ENCODE measurements at places on chromosomes 7 and 10.
A peak's percentile ranks its signal among the peaks of the same experiment; 100 is the strongest.

GRCh38 chr7:79610313-79610712 is 156.8 kb upstream of the MAGI2 start:
- DNase-seq = no peak

GRCh38 chr7:20340839-20341238 is 10.1 kb downstream of the ITGB8 start:
- no peak for DNase-seq

DNA sequence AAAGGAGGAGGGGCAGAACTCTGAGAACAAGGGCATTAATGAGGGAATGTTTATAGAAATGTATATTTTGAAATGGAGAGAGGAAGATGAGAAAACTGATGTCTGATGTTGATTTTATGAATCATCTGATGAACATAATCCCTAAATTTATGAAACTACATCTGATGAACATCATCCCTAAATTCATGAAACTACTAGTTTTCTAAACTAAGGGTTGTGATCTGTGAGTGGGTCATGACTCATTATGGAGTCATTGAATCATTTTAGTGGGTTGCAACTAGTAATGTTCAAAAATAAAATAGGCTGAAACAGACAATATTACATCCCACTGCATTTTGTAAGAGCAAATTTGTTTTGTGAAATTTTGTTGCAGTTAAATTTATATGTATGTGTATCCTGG is 442.6 kb upstream of the TEX47 start:
- no peak for DNase-seq

GRCh38 chr7:69962186-69963065 is 364.2 kb downstream of the AUTS2 start:
- no peak for DNase-seq

GRCh38 chr7:101954499-101954898 is 137.1 kb downstream of the CUX1 start:
- no peak for DNase-seq

DNA sequence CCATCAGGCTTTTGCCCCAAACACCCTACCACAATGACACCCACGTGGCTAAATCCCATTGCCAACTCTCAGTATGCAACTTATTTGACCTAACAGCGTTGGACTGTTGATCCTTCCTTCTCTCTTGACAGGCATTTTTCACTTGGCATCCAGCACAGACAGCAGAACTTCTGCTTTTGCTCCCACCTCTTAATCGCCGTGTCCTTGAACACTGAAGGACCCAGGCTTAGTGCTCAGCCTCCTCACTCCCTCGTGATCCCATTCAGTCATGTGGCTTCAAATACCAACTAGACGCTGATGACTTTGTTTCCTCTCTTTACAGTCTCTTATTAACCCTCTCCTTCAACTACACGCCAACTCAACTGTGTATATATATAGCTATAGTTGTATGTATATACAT is 25.0 kb downstream of the ZFAND2A start:
- DNase-seq = no peak

- DNase-seq = peak; percentile 84
These were observed 21.6 kb upstream of the TSPAN33 start for GRCh38 chr7:129122751-129123509.

GRCh38 chr10:118911363-118911762 is 118.2 kb upstream of the NANOS1 start:
- no peak for DNase-seq

DNA sequence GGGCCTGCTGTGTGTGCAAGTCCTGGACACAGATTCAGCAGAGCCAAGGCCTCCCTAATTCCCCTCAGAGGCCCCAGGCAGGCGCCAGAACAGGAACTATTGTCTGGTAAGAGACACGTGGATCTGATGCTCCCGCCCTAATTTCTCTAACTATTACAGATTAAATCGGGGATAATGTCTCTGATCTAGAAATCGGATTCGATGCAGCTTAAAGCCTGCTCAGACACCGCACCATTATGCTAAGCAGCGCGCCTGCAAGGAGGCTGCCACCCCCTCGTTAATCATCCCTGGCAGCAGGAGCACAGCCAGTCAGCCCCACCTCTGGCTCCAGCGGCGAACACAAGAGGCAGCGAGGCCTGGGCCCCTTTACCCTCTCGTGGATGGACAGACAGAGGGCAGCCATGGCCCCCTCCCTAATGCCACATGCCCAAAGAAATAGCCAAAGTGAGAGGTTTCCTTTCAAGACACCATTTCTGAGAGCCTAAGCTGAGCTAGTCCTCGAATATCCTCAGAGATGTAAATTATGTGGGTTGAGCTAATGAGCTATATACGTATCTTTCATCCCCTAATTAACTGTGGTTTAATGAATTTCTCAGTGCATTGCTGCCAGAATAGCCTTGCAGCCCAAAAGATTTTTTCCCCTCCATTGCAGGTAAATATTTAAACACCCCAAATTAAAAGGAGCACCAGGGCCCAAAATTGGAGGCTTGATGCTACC is 122.1 kb downstream of the GRID1 start:
- no peak for DNase-seq

DNA sequence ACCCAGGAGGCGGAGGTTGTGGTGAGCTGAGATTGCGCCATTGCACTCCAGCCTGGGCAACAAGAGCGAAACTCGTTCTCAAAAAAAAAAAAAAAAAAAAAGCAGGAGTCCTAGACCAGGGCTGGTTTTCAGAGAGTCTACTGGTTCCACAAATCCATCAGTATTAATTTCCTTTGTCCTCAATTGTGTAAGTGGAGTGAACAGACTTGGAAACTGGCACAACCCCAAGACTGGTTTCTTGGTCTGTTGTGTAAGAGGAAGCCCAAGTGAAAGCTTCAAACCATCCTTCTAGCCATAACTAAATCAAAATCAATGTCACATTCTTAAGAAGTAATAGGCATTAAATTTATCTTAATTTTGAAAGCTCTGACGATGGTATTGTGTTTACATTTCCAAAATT is 213.6 kb downstream of the DGKI start:
- no peak for DNase-seq

DNA sequence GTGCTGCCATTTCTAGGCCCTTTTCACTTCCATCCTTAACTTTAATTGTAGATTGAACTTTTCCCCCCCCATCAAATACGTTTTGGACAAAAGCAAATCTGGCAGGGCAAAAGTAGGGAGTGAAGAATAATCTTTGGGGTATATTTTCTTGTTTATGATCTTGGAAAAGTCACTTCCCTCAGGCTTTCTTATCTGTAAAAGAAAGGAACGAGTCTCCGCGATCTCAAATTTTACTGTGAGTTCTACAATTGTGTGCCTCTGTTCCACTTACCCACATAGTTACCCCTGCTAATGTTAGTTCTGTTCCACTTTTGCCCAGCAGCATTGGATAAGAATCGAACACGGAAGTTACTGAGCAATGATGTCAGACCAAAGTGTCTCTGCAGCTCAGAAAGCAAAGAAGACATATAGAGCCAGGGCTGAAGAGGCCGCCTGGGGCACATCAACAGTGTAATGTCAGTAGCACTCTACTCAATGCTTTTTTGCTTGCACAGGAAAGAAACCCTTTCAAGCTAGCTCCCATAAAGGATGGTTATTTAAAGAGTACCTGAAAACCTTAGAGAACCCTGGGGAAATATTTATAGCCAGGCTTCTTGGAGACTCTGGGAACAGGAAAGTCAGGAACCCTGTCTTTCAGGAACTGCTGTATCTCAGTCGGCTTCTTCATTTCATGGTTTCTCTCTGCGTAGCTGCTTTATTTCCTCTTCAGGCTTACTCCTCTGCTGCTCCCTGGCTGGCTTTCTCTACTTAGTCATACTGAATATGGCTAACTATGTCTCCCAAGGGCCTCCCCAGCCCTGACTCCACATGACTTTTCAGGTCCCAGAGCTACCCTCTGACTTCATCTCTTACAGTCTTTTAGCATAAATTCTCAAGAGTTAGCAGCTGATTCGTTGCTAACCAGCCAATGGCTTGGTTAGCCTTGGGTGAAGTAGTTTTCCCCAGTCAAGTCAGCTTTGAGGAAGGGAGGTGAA is 123.7 kb upstream of the FAM3C start:
- DNase-seq = peak; percentile 14

- no peak for DNase-seq
These were observed 24.0 kb downstream of the WASL start for GRCh38 chr7:123724817-123725253.

DNA sequence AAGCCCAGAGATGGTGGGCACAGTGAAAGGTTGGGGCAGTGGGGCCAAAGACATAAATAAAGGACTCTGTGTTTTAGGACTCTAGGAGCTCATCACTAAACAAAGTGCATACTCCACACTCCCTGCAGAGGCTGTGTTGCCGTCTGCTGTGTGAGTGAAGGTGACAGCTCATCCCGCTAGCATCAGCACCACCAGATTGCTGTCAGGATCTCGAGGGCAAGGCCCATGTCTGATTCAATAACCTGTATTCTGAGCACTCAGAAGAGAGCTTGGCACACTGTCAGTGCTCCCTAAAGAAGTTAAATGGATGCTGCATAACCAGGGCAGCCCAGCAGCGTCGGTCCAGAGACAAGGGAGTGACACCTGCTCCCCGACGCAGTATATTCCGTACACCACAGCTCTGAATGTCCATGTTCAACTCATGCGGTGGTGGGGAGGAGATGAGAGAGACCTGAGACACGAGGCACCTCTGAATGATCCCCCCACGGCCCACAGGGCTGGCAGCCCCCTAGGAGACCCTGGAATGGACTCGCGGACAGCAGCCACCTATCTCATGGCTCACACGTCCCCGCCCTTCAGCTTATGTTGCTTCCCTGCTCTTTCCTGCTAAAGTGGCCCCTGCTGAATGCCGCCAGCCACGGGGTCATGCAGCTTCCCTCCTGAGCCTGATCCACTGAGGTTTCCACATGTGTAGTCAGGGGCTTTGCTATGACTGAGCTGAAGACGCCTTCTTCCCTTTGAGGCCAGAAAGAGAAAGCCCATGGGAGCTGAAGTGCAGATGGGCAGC is 132.7 kb upstream of the KCNMA1 start:
- no peak for DNase-seq

- no peak for DNase-seq
These were observed 6.2 kb downstream of the GATA3 start for GRCh38 chr10:8060704-8061121.

DNA sequence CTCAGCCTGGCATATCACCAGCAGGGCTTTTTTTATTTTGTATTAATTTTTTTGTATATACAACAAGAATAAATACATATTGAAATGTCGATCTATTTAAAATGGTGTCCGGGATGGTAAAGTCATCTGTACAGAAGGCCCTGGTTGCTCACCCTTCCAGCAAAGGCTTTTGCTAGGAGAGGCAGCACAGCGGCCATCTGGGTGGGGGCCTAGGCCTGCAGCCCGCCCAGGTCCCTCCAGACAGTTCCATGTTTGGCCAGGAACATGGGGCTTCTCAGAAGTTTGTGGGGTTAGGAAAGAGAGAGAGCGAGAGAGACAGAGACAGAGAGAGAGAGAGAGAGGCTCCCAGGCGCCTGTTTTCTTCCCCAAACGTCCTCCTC is 152.6 kb upstream of the LYZL2 start:
- DNase-seq = no peak

All from GM13977 (cell line).